ENCODE measurements at places on chromosomes 1 and 21.

- no peak for DNase-seq
These were observed 78.6 kb downstream of the RGS2 start for GRCh38 chr1:192887426-192887825.

- no peak for DNase-seq
These were observed 2.6 kb downstream of the SLAMF8 start for GRCh38 chr1:159829273-159829634.

DNA sequence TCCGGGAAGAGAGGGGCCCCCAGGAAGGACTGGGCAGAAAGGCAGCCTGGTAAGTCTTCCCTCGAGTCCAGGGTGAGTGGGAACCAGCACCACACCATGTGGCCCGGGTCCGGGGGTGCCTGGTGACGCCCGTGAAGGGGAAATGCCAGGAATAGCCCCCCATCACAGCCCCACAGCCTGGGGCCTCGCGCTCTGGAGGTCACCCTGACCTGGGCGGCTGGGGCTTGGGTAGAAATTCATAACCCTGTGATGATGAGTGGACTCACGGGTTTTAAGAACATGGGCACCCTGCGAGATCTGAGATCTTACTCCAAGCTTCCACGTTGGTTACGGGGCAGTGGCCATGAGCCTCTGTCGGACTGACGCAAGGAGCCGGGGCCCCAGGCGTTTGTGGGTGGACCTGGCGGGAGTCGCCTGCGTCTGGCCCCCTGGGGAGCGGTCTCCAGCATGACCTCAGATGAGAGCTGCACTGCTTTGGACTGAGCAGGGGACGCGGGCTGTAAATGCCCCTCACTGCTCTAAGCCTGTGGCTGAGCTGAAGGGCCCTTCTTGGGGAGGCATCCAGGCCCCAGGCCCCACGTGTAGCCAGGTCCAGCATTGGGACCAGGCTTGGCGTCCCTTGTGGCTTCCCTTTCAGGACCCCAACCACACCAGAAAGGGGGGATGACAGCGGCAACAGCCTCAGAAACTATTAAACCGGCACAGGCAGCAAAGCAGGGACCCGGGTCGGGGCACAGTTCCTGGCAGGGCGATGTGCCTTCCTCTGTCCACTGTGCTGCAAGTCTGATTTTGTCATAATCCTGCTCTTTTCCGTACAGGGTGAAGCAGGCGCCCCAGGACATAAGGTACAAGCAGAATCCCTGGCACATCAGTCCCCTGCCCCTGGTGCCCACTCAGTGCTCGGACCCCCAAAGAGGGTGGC, 60.0 kb downstream of the SLC19A1 start:
- DNase-seq, result no peak

DNA sequence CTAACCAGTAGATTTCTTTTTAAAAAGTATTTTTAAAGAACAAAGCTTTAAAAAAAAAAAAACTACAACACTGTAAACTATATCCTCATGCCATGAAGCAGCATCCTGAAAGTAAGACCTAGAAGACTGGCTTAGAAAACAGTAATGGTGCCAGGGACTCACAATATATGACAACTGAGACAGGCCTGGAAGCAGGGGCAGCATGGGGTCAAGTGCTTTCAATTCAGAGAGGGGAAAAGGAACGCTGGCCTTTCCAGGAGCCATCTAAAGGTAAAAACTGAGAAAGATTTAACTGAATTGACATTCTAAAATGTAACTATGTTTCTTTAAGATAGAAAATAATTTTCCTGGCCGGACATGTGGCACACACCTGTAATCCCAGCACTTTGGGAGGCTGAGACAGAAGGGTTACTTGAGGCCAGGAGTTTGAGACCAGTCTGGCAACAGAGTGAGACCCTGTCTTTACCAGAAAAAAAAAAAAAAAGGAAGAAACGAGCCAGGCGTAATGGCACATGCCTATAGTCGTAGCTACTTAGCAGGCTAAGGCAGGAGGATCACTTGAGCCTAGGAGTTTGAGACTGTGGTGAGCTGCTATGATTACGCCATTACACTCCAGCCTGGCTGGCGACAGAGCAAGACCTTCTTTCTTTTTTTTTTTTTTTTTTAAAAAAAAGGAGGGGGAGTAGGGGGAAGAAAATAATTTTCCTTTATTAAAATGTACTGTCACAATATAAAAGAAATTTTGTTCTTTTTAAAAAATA, 54.1 kb downstream of the SLC35D1 start:
- DNase-seq, result no peak

- DNase-seq, result no peak
These were observed 41.2 kb downstream of the SKI start for GRCh38 chr1:2269193-2269921.

- no peak for DNase-seq
These were observed 316.0 kb upstream of the ADGRL4 start for GRCh38 chr1:79322511-79323027.

DNA sequence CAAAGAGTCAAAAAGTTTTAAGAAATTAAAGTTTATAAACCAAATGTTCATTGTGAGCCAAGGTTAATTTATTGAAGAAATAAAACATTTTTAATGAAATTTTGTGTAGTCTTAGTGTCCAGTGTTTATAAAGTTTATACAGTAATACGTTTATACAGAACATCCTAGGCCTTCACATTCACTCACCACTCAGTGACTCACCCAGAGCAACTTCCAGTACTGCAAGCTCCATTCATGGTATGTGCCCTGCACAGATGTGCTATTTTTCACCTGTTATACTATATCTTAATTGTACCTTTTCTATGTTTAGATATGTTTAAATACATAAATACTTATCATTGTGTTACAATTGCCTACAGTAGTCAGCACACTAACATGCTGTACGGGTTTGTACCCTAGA, 33.6 kb downstream of the TYW3 start:
- no peak for DNase-seq

GRCh38 chr21:45525153-45525909, 16.9 kb downstream of the SLC19A1 start:
- no peak for DNase-seq

DNA sequence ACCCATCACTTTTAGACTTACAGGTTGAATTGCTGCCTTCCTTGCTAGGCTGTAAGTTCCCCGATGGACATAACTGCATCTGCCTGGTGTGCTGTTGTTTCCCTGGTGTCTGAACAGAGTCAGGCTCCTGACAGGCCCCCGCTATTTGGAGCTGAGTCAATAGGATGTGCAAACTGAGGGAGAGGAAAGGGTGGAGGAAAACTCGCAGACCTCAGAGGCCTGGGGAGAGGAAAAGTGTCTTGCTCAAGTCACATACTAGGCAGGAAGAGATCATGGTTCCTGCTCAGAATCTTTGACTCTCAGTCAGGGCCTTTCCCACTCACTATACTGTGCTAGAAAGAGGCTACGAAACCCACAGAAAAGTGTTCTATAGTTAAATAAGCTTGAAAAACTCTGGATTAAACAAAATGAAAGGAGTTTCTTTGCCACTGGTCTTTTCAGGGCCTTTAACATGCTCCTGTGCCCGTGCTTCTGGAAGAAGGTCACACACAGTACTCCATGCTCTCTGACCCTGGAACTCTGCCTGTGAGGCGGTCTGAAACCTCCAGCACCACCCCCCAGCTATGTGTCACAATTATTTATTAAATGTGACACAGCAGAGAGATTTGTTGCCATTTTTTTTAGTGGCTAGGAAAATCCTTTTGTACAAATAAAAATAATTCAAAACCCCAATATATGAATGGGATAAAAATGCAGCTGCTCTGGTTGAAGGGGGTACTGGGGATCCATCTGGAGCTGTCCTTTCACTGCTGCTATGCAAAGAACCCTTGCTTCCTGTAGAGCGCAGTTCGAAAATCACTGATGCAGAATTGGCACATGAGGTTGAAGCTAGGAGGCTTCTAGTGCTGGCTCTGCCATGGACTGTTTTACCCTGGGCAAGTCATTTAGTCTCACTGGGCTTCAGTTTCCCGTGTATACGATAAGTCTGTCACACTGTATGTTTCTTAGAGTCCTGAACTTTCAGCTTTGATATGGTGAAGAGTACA, 20.1 kb upstream of the CDCP2 start:
- no peak for DNase-seq

- DNase-seq, result no peak
These were observed 416.3 kb upstream of the USP24 start for GRCh38 chr1:55631509-55631908.

All from activated CD4-positive, alpha-beta memory T cell treated with anti-CD3 and anti-CD28 coated beads, Interleukin-2, amount 10 ng/mL, durations not matched to agents 7 days and 5 days (primary cell).